ENCODE measurements at places on chromosomes 12 and 14. TPM values are rescaled to one million over a fixed set of nuclear protein-coding genes. Genes with fewer than 3 reads are reported as not detected.

The RILPL1 gene
- total RNA-seq: 10.4 TPM

The MBIP gene
- 13.2 TPM for total RNA-seq

The C12orf54 gene
- not detected for total RNA-seq

The CTSG gene
- total RNA-seq: not detected

The KLRC1 gene
- not detected for total RNA-seq

The PMEL gene
- total RNA-seq: 1.1 TPM

The DIABLO gene
- total RNA-seq: 77.8 TPM

The KRT77 gene
- total RNA-seq: not detected

The PRIMA1 gene
- total RNA-seq: 0.44 TPM

The GLIPR1L2 gene
- 0.09 TPM for total RNA-seq

The ITGA7 gene
- total RNA-seq: 1.0 TPM

The PPFIBP1 gene
- 26.0 TPM for total RNA-seq

The ASB2 gene
- total RNA-seq: 0.67 TPM

The AICDA gene
- total RNA-seq: 0.07 TPM

The DIP2B gene
- 16.8 TPM for total RNA-seq

The RASAL1 gene
- 0.56 TPM for total RNA-seq

The NOP9 gene
- total RNA-seq: 13.5 TPM
